ENCODE measurements at places on chromosomes 12 and 14.

GRCh38 chr14:70148911-70149595 is 39.7 kb downstream of the SLC8A3 start:
- DNase-seq = no peak

DNA sequence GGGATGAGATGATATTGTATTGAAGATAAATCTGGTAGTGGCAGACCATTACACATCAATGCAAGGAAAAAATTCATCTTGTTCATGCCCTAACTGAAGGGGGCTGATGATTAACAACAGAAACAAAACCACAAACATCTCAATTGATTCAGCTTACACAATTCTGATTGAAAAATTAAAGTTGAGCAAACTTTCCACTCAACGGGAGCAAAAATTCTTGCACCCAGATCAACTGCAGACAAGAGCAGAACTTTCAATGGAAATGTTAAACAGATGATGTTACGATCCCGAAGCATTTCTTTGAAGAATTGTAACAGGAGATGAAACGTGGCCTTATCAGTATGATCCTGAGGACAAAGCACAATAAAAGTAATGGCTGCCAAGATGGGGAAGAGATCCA is 172.4 kb upstream of the SOX5 start:
- DNase-seq = no peak

DNA sequence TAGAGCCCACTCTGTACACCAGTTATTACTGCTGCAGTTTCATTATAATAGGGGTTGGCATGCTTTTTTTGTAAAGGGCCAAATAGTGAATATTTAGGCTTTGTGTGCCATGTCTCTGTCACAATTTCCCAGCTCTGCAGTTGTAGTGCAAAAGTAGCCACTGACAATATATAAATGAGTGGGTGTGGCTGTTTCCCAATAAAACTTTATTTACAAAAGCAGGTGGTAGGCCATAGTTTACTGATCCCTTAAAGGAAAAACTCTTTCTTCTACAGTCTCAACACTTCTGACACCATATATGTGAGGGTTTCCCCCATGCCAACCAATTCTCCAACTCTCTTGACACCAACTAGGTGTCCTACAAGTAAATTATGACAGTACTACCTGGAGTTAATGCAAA is 110.2 kb upstream of the NAP1L1 start:
- no peak for DNase-seq

- no peak for DNase-seq
Observed at GRCh38 chr12:114976372-114976771, 292.4 kb upstream of the TBX3 start.

DNA sequence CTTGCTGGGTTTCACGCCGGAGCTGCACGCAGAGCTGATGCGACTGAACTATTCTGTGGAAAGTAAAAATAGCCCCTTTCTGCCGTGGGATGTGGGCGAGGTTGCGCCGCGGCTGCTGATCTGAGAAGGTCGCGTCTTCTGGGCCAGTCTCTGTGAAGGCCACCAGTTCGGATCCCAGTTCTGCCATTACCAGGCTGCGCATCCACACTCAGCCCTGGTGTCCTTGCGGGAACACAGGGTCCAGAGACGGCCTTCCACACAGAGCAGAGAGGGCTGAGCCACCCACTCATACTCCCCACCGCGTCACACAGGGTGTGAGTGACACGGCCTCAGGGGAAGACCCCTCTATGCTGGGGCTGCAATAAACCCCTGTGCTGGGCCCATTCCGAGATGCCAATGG is 13.9 kb downstream of the GALNT9 start:
- DNase-seq = no peak

DNA sequence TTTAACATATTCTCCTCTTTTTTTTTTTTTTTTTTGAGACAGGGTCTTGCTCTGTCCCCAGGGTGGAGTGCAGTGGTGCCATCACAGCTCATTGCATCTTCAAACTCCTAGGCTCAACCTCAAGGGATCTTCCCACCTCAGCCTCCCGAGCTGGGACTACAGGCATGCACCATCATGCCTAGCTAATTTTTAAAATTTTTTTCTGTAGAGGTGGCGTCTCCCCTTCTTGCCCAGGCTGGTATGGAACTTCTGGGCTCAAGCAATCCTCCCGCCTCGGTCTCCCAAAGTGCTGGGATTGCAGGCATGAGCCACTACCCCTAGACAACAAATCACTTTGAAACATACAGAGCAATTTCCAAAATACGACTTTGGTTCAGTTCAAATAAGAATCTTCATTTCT is 154.8 kb downstream of the PAX9 start:
- no peak for DNase-seq

DNA sequence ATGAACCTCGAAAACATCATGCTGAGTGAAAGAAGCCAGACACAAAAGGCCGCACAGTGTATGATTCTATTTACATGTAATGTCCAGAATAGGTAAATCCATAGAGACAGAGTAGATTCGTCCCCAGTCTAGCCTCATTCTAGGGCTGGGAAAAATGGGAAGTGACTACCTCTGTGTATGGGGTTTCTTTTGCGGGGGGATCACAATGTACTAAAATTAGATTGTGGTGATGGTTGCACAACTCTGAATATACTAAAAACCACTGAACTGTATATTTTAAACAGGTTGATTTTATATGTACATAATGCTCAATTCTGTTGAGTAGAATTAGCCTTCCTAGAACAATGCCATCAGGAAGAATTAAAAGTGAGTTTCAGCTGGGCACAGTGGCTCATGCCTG is 6.3 kb upstream of the RILPL2 start:
- DNase-seq = no peak

DNA sequence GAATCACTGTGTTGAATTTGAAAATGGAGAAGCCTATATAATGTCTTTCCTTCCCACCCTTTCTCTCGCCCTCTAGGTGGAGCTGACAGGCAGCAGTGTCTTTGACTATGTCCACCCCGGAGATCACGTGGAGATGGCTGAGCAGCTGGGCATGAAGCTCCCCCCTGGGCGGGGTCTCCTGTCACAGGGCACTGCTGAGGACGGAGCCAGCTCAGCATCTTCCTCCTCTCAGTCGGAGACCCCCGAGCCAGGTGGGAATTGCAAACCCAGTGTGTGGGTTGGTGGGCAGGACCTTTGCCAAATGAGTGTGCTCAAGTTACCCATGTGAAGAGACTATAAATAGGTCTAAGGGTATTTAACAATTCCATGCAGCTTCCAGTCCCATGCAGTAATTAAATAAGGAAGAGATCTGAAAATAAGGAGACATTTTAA is 274.7 kb downstream of the EGLN3 start:
- no peak for DNase-seq

DNA sequence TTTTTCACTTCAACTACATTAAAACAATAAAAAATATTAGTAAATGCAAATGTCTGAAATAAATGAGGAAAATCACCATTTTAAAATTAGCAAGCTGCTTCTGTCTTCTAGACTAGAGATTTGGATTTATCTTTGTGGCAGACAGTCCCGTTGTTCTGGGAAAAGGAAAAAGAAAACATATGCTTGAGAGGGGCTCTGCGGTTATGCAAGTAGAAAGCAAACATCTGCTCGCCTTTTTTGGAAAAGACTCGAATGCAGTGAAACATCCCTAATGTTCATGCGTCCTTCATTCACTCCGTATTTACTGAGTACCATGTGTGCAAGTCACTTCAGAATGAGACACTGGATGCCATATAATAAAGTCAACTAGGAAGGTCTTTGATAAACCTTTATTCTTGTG is 44.9 kb downstream of the IFNG start:
- DNase-seq = no peak
